ENCODE measurements at places on chromosomes 4 and X.

- DNase-seq, result no peak
These were observed 53.7 kb downstream of the THAP9 start for GRCh38 chr4:82954212-82954611.

DNA sequence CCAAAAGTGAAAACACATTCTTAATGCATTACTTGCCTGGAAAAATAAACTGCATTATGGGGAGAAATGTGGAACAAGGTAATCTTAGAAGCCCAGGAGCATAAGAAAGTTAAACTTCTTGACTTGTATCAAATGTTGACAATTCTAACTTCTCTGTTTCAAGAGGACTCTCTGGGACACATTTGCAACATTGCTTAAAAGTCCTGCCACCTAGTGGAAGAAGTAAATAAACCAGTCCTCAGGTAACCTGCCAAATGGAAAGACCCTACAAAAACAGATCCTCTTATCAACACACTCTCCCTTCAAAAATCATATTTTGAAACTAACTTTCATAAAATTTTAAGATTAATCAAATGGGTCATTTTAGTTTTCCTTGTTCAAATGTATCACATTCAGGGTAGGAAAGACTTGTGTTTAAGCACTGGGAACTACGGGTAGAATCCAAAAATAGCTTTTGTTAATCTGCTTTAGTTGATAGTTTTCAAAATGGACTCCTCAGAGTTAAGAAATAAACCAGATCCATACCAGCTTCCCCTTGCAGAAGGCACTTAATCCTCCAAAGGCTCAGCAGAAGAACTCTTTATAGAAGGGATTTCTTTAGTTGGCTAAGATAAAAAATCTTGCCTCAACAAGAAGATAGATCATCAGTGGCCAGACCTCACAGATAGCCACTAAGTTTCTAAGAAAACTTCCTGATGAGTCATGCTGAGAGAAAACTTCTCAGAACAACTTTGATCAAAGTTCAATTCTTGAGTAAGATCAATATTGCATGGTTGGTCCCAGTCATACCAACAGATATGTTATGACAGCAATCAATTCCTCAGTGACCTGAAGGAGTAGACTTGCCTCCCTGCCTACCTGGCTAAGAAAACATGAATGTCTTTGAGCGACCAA is 141.7 kb downstream of the HHIP start:
- no peak for DNase-seq

DNA sequence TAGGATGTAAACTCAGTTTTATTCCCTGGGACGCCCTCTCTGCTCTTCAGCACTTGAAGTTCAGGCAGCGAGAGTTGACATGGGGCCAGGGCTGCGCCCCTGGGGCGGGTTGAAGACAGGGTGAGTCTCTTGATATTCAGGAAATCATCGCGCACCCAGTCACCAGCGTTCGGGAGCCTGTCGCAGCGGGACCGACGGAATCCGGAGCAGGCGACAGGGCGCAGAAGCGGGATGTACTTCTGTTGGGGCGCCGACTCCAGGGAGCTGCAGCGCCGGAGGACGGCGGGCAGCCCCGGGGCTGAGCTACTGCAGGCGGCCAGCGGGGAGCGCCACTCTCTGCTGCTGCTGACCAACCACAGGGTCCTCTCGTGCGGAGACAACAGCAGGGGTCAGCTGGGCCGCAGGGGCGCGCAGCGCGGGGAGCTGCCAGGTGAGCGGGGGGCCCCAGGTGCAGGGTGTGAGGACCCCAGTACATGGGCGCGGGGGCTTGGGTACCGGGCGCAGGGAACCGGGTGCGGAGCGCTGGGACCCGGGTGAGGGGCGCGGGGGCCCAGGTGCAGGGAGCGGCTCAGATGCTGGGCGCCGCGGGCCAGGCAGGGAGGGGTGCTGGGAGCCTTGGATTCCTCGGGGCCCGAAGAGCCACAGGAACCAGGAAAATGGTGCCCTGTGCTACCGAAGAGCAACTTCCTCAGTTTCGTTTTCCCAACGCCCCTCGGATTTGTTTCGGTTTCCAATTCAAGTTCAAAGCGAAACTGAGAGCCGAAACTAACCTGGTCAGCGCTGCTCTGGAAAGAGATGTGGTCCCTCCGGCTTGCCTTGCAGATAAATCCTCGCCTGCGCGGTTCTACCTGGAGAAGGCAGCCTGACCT is at the start of gene HERC6:
TSS of gene HERC6 (plus strand) at position 162 of the 869 bp plus-strand sequence. CDS start at position 232, 70 bp downstream.
- no peak for DNase-seq

DNA sequence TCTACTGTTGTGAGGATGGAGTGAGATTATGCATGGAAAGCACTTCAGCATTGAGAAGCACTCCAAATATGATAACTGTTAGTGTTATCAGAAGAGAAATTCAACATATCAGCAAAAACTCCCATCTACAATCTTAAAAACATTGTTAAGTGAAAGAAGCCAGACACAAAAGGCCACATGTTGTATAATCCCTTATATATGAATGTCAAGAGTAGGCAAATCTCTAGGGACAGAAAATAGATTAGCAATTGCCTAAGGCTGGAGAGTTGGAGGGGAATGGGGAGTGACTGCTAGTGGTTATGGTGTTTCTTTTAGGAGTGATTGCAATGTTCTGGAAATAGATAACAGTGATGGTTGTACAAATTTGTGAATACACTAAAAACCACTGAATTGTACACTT is 122.5 kb upstream of the LNX1 start:
- no peak for DNase-seq

GRCh38 chr4:184375027-184375426 is 99.3 kb downstream of the IRF2 start:
- no peak for DNase-seq

DNA sequence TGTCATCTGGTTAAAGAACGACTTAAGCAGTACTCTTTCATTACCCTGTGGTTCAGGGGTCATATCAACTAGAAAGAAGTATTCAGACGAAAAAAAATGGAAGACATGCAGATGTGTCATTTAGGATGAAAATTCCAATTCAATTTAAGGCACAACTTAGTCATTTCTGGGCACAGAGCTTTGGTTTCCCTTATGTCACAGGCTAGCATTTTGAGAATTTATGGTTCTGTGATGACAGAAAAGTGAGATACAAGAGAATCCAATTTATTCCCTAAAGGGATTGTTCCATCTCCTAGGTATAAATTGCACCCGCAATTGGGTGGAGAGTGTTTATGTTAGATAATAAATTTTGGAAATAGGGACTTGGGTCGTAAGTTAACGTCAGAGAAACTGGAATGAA is 306.6 kb downstream of the STK32B start:
- DNase-seq, result no peak

- DNase-seq, result no peak
These were observed 28.0 kb downstream of the PCGF3 start for GRCh38 chr4:733631-733980.

DNA sequence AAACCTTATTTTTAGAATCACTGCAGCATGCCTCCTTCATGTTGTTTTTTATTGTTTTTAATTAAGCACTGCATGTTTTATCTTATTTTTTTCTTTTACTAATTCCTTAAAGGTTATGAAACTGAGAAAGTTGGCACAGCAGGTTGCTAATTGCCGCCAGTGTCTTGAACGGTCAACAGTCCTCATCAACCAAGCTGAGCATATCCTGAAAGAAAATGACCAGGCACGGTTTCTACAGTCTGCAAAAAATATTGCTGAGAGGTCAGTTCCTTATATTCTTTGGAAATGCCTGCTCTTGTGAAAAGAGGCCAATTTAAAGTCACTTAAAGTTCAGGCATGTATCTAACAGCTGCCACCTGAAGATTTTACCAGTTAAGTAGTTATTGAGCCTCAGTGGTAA is 76.8 kb downstream of the TEX13B start:
- no peak for DNase-seq

DNA sequence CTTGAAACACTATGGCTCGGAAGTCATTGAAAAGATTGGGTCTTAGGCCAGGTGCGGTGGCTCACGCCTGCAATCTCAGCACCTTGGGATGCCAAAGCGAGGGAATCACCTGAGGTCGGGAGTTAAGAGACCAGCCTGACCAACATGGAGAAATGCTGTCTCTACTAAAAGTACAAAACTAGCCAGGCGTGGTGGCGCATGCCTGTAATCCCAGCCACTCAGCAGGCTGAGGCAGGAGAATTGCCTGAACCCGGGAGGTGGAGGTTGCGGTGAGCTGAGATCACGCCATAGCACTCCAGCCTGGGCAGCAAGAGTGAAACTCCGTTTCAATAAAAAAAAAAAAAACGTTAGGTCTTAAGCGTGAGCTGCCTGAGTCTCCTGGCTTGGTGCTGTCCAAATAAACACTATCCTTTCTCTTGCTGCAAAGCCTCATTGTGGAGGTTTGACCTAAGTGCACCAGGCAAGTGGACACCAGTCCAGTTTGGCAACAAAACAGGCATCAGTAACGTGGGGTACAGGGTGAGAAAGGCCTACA is 185.9 kb downstream of the DHRSX start:
- no peak for DNase-seq

GRCh38 chr4:108036213-108036612 is 46.5 kb downstream of the HADH start:
- DNase-seq, result peak; percentile 42

GRCh38 chr4:156173486-156173885 is 219.8 kb upstream of the CTSO start:
- no peak for DNase-seq

DNA sequence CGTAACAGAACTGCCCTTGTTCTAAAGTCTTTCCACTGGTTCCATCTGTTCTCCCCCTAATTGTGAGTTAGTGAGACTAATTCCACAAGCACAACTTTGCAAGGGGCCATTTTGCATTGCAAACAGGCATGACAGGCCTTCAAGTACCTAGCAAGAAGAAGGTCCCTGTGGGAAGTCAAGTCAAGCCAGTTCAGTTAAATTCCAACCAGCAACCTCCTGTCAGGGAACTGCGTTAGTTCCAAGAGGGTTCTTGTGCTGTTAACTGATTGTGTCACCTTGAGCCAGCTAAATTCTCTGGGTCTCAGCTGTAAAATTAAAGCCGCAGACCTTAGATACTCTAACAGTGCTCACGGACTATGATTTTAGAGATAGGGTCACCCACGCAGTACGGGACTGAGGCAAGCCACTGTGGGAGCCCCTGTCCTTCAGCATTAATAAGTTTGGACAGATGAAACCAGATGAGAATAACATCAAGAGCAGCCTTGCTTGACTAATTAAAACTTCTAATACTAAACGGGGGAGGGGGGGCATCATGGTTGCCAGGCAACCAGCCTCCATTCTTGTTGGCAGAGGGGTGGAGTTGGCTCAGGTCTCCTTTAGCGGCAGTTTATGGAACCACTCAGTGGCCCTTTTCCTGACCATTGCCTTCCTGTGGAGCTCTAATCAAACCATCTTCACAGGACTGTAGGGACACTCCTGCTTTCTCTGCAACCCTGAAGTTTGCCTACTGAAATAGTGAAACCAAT is 24.1 kb upstream of the TMEM150C start:
- DNase-seq, result no peak

DNA sequence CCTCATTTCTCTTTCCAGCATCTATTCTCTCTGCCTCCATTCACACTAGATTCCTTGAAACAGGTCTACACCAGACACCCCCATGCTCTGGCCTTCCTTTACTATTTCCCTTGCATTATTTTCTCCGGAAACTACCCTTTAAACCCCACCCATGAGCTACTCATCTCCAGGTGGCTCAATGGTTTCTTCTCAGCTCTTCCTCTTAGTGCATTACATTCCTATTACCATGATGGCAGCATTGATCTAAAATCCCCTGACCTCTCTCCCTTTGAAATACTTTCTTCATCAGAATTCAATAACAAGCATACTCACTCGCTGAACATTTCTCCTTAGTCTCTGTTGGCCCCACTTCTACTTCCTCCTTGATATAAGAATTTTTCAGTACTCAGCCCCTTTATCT is 94.6 kb downstream of the SYNPO2 start:
- DNase-seq, result no peak

- DNase-seq, result no peak
These were observed 77.6 kb downstream of the CCKAR start for GRCh38 chr4:26412381-26413372.

GRCh38 chr4:24816797-24817196 is 21.4 kb downstream of the SOD3 start:
- DNase-seq, result no peak

DNA sequence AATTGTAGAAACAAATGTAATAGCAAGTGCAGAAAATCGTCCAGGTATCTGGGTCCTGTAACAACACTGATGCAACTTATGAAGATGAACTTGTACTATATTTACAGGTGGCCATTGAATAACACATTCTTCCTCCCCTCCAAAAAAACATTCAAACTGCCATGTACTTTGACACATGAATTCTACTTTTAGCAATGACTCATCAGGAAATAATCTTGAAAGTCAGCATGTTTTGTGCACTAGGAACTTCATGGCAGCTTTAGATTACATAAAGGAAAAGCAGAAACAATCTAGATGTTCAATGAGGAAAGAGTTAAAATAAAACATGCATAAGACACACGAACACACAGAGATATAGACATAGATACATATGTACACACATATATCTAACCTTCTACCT is 2.5 kb downstream of the PABPC1L2A start:
- DNase-seq, result no peak

- no peak for DNase-seq
These were observed 310.2 kb downstream of the ASMT start for GRCh38 chrX:1925053-1925481.

GRCh38 chr4:24689212-24689611 is 104.9 kb upstream of the DHX15 start:
- no peak for DNase-seq

- DNase-seq, result no peak
These were observed 36.8 kb upstream of the IL1RAPL1 start for GRCh38 chrX:28550331-28550872.

DNA sequence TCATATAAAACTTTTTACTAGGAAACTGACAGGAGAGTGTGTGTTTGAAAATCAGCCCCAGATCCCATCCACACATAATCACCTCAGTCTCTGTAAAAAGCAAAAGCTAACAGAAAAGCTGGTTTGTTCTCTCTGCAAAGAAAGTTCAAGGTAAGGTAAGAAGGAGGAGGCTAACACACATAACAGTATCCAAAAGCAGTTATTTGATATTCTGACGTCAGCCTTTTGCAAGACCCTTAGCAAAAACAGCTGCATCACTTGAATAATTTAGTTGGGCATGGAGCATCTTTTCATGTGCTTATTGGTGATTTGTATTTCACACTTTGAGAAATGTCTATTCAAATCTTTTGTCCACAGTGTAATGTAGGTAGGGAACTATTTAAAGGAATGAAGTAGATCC is 5.5 kb downstream of the TCEAL9 start:
- no peak for DNase-seq

- no peak for DNase-seq
These were observed 330.9 kb downstream of the SPOCK3 start for GRCh38 chr4:166903408-166903807.

DNA sequence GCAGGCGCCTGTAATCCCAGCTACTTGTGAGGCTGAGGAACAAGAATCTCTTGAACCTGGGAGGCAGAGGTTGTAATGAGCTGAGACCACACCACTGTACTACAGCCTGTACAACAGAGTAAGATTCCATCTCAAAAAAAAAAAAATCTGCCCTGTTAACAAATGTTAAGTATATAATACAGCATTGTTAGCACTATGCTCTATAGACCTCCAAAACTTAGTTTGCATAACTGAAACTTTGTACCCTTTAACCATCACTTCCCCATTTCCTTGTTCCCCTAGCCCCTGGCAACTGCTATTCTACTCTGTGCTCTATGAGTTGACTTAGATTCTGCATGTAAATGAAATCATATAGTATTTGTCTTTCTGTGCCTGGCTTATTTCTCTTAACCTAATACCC is 76.7 kb downstream of the TAB3 start:
- DNase-seq, result no peak

Data from activated CD8-positive, alpha-beta memory T cell treated with anti-CD3 and anti-CD28 coated beads for 1 hour (primary cell).